ENCODE measurements at places on chromosomes 6 and 20.
A peak's percentile ranks its signal among the peaks of the same experiment; 100 is the strongest.

DNA sequence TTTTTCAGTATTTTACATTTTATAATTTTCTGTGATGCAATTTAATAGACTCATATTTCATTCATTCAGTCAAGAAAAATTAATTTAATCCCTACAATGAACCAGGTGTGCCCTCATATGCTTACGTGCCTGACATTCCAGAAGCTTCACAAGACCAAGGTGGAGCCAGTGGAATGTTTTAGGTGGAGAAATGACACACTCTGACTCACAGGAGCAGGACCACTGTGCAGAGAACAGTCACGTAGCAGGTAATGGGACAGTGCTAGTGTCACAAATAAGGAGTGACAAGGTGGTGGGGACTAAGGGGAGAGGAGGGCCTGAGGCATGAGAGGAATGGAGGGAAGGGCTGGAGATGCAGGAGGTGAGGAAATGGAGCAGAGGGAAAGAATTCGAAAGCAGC is 37.0 kb upstream of the HLA-G start:
- no peak for DNase-seq

DNA sequence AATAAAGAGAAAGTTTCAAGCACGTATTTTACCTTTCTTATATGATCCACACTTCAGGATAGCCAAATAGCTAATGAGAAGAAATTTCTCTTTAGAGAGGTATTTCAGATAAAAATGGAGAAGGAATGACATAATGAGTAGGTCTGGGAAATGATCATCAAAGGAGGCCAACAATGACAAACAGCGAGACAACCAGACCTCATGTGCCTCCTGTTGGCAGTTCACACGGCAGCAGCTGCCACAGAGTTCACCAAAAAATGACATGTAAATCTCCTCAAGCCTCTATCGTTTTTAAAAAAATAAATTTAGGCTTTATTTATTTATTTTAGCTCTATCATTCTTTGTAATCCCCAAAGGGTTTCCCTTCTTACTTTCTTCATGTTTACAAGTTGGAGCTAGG is 47.7 kb downstream of the SLC2A12 start:
- no peak for DNase-seq

GRCh38 chr6:153511896-153512496 is 380.9 kb upstream of the RGS17 start:
- DNase-seq: peak; percentile 23

- DNase-seq: no peak
These were observed 41.3 kb downstream of the STK38 start for GRCh38 chr6:36505744-36506534.

GRCh38 chr20:36644706-36645095 is 1.3 kb downstream of the SLA2 start:
- no peak for DNase-seq

DNA sequence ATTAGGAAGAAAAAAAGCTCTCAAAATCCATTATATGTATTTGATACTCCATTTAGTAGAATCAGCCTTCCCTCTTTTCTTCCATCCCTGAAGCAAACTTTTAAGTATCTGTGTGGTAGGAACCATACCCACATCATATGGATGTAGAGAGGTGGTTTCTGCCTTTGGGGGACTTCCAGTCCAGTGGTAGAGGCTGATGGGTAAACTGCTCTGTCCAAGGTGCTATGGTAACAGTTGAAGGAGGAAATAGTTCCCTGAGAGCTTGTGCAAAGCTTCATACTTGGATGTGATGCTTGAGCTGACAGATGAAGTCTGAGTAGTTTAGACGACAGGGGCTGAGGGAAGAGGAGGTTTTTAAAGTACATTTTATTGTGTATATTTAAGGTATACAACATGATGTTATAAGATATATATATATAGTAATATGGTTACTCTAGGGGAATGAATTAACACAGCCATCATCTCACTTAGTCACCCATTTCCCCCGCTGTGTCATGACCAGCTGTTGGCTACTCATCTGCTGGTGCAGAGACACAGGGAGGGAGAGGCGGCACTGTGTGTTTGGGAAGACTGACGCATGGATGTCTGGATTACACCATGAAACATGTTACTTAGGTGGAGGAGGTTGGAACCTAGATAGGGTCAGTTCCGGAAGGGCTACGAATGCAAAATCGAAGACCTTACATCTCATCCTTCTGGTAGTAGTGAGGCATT is 185.2 kb downstream of the FARS2 start:
- DNase-seq: no peak

DNA sequence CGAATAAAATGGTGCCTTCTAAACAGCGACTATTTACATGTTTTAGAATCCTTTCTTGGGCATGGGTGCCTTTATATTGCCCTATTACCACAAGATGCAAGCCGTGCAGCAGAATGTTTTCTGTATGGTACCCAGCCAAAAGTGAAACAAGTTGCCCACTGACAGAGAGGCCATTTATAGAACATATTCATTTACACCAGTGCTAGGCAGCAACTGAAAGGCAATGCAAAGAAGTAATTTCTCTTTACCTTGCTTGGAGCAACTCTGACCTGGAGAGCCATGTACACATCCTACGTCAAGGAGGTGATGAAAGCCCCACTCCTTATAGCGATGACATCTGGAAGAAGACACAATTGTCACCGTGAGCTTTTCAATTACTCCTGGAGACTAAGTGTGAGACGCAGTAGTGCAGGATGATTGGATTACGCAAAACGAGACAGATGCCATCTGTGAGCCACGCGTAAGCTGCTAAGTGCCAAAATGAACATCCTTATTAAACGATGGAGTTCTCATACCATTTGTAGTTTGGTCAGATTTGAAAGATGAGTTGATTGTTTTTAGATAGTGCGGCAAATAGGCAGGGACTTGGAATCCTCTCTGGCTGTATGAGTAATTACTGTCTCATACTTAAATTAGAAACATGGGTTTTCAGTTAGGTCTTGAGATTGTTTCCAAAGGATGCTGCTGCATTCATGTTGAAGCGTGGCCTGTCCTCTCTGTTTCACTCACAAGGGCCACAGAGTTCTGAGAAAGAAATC is at the start of gene TMEM244:
Gene TMEM244, minus strand, starts transcription at position 408 of the 758 bp plus-strand sequence. Its CDS starts 127 bp downstream, at position 281.
- DNase-seq: no peak

- DNase-seq: no peak
These were observed at the start of gene HLA-DRB5 for GRCh38 chr6:32529697-32530430. HLA-DRB5 (minus strand) TSS chr6:32530287; CDS start chr6:32530224, 63 bp downstream.

GRCh38 chr6:24069526-24069925 is 56.5 kb upstream of the NRSN1 start:
- DNase-seq: no peak

DNA sequence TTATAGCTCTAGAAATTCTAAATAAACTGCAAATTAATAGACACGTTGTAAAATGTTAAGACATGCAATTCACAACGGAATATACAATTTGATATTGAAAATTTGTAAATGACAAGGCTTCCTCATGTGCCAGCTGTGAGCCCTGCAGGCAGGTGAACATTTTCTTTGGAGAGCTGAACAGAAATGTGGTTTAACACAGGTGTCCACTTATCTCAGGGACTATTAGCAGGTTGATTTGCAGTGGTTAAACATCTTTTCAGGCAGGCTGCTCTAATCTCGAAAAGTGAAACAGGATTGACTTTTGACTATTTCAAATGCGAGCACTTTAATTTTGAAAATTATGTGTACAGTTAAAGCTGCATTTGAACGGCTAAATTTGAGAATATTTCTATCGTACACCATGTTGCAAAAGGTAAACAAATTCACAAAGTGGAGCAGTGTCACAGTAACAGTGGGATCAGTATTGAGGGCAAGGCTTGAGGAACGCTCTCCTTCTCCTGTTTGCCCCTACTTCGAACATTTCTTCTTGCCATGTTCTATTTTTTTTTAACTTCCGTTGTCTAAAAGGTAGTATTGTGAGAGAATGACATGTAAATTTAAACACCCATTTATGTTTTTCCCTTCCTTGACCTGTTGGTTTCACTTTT is 210.8 kb downstream of the CDKAL1 start:
- no peak for DNase-seq

GRCh38 chr6:107144666-107145065 is 29.4 kb upstream of the BEND3 start:
- DNase-seq: no peak

DNA sequence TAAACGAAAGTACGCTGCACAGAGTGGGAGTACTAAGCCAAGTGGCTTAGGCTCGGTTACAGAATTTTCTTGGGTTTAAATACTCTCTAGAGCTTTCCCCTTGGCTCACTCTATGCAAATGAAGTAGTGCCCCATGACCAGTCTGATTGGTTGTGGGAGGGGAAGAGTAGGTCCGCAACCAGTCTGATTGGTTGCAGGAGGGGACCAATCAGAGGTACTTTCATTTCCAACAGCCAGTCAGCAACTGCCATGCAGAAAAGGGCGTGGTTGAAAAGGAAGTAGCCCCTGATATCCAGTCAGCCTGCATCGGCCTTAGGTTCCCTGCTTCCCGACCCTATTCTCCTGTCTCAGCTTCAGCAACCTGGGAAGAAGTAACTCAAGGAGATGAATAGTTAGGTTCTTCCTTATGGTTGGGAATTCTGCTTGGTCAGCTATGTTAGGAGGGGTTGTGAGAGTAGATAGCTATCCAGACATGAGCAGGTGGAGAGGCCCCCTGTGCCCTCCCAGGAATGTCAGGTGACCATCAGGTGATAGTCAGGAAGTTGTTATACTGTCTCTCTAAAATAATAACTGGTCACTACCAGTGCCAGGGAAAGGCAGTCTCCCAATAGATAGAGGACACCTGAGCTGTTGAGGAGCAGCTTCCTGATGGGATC is 57.4 kb downstream of the FARS2 start:
- no peak for DNase-seq

DNA sequence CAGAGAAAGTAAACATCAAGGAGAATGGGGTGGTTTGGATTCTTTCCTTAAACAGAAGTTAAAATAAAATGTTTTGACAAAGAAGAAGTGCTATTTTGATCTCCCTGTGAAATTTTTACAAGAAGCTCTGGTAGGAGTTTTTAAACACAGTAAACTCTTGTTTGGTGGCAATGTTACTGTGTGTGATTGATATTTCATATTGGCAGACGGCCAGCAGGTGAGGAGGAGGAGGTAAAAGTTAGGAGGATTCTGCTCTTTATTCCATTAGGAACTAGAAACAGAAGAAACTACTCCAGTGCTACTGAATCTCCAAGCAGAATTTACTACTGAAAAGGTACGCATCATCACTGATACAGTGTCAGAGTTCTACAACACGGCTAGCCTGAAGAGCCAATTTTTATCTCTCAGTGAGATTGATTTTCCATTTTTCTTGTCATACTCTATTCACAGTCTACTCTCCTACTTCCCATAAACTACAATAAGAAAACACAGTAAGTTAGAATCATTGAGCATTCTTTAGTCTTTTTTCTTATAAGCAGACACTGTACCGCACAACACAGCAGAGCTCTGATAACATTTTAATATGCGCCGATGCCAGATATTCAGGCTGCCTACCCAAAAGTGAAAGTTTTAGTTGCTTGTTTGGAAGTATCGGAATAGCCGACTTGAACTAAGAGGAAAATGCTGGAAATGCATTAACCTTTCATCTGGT is 21.2 kb upstream of the AFDN start:
- DNase-seq: no peak

- no peak for DNase-seq
These were observed 35.2 kb upstream of the MRGBP start for GRCh38 chr20:62760856-62761758.

DNA sequence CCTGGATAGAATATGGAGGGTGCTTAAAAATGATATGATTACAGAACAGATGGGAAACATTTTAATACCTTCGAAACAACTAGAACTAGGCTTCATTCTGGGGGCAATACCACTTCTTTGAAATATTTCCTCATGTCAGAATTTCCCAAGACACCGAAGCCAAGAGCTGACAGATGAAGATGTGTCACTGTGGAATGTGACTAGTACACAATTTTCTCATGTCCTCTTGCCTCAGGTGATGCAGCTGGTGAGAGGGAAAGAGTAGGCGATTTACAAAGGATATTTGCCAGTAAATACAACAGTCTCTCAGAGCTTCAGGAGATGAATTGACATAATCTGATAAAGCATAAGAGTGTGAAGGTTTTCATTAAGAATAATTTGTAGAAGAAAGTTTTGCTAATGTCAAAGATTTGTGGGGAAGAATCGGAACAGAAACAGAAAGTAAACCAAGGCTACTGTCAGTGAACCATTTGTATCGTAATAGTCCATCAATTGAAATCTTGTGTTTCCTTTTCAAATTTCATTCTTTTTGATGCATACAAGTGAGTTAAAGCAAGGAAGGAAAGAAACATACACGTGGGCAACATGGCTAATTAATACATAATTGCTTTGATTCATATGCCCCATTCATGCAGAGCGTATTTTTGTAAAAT is 164.7 kb upstream of the CCN2 start:
- no peak for DNase-seq

DNA sequence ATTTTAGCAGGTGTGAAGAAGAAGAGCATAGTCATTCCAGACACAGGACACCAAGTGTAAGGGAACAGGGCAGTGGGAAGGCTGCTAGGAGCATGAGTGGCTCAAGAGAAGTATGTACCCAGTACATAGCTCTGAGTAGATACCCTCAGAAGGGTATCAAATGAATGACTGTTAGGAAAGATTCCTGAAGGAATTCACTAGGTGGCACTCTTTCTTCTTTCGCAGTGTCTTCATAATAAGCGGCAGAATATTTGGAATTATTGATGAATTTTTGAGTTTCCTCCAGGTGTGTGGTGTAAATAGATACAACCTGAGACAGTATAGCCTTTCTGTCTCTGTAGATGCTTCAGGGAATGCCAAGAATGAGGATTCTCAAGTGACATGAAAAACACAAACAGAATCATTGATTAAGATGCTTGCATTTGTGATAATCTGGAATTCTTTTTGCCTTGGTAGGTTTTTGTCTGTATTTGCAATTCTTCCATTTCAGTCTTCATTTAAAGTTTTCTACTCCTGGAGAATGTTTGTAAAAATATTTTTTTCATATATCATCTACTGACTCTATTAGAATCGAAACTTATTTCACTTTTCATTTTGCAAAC is 264.3 kb upstream of the RIMS1 start:
- no peak for DNase-seq

- DNase-seq: no peak
These were observed 234.9 kb downstream of the OGFRL1 start for GRCh38 chr6:71523548-71523947.

DNA sequence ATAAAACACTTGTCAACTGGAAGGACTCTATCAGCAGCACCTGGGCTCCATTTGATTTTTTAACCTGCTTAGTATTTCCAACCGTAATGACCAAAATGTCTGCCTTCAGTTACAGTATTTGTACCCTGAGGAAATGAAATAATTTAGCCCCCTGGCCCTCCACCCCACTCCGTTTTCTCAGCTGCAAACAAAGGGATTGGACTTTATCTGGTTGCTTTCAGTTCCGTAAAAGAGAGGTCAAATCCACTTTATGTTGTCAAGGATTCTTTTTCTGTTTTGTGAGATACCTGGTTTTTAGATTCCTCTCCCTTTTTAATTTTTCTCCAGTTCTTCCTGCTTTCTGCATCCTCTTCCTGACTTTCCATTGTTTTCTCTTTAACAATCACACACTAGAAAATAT is 64.4 kb upstream of the BMP2 start:
- no peak for DNase-seq

DNA sequence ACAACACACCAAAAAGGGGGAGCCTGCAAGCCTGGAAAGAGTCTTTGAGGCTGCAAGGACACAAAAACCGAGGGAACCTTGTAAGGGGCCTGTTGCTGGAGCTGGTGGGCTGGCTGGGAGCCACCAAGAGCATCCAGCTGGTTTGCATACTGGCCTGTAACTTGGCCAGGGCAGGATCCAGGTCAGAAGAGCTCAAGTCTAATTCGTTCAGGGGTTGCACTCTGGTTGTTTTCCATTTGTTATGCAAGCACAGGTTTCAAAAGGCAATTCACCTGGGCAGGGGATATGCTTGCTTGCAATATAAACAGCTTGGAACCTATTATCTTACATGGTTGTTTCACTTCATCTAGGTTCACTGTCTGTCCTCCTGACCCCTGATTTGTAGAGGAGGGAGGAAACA is 98.3 kb upstream of the GCM1 start:
- no peak for DNase-seq

- DNase-seq: no peak
These were observed 3.3 kb downstream of the SLC17A2 start for GRCh38 chr6:25927178-25927577.

Measured in nephron progenitor cell (in vitro differentiated cells).